ENCODE measurements at places on chromosomes 1 and 21. TPM values are rescaled to one million over a fixed set of nuclear protein-coding genes. Genes with fewer than 3 reads are reported as not detected.

Gene DENND2C
- total RNA-seq: 1.1 TPM

Gene LRRC71
- not detected for total RNA-seq

Gene TENT5C
- total RNA-seq: 12.1 TPM

Gene MARK1
- total RNA-seq: 8.0 TPM

- H3K4me3 ChIP-seq: no peak overlapping the region
- no peaks in the 10 kb centered on the region for H3K27me3 ChIP-seq
- no peak overlapping the region for H3K27ac ChIP-seq
- DNase-seq: no peak
These were observed 71.2 kb upstream of the NRIP1 start for GRCh38 chr21:15135867-15136629.

DNA sequence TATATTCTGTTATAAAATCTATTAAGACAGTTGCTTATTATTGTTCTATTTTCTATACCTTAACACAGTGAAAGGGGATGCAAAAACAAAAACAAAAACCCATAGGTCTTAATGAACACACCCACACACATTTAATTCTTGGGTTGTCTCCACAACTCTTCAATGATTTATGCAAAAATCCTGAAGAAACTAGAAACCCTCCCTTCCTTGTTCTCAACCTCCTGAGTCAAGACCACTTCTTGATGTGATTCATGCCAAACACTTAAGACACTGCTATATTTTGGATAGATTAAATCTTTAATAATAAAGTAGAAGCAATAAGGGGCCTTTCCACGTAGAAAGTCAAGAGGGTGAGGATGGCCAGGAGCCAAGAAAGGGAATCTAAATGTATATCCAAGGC, 23.4 kb downstream of the SCAF4 start:
- DNase-seq: no peak
- no peak overlapping the region for H3K27ac ChIP-seq
- no peaks in the 10 kb centered on the region for H3K27me3 ChIP-seq
- H3K36me3 ChIP-seq: peaks cover 5% of the 10 kb centered on the region

DNA sequence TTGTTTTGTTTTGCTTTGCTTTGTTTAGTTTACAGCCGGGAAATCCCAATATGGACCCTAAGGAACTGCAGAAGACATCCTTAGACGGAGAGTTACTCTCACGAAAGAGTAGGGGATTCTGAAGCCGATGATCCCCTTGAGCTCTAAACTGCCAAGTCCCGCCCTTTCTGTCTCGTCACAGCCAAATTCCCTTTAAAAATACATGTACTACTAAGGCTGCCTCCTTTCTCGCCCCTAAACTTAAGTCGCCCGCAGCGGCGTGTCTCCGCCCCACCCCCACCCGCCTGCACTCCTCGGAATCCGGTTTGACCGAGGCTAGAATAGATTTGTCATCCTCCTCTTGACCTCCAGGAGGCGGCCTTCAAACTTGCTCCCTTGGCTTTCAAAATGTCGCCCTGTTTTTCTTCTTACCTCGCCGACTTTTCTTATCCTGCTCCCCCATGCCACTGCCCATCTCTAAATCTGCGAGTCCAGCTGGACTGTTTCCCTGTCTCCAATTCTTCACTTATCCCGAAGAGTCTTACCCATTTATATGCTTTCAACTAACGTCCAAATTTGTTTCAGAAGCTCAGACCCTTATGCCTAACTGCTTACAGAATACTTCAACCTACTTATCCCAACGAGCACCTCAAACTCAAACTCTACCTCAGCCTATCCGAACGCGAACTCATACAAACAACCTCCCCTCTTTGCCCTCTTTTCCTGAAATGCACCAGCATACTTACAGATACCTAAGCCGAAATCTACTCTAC, 10.9 kb upstream of the BOLA1 start:
- DNase-seq: peak; percentile 85
- no peaks in the 10 kb centered on the region for H3K36me3 ChIP-seq
- peak overlapping the region; percentile 78 for H3K4me3 ChIP-seq
- H3K27ac ChIP-seq: peak overlapping the region; percentile 99
- H3K27me3 ChIP-seq: no peaks in the 10 kb centered on the region

- H3K4me3 ChIP-seq: no peak overlapping the region
- H3K27ac ChIP-seq: no peak overlapping the region
- no peaks in the 10 kb centered on the region for H3K27me3 ChIP-seq
- no peak for DNase-seq
- no peaks in the 10 kb centered on the region for H3K4me1 ChIP-seq
- H3K36me3 ChIP-seq: peaks cover 63% of the 10 kb centered on the region
These were observed 176.2 kb downstream of the PGBD5 start for GRCh38 chr1:230249695-230250480.

- DNase-seq: no peak
- no peaks in the 10 kb centered on the region for H3K36me3 ChIP-seq
- no peak overlapping the region for H3K4me3 ChIP-seq
- no peaks in the 10 kb centered on the region for H3K27me3 ChIP-seq
- H3K27ac ChIP-seq: no peak overlapping the region
- no peaks in the 10 kb centered on the region for H3K4me1 ChIP-seq
These were observed 84.8 kb downstream of the NR5A2 start for GRCh38 chr1:200112290-200112689.

DNA sequence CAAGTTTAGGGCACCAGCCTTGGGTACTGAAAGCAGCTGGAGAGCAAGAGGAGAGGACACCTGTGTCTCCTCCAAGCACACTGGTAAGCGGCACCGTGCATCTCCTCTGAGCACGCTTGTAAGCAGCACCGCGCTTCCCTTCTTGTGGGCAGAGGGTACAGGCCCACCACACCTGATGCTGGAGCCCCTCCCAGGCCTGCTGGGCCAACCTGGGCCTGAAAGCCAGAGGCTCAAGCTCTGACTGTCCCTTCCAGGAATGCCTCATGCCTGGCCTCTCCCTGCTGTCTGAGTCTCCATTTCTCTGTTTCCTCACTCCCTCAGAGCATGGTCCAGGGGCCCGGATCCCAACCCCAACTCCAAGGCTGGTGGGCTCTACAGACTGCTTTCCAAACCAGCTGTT, 25.9 kb downstream of the DMBX1 start:
- no peaks in the 10 kb centered on the region for H3K36me3 ChIP-seq
- no peak for DNase-seq
- H3K27me3 ChIP-seq: no peaks in the 10 kb centered on the region
- H3K27ac ChIP-seq: no peak overlapping the region

DNA sequence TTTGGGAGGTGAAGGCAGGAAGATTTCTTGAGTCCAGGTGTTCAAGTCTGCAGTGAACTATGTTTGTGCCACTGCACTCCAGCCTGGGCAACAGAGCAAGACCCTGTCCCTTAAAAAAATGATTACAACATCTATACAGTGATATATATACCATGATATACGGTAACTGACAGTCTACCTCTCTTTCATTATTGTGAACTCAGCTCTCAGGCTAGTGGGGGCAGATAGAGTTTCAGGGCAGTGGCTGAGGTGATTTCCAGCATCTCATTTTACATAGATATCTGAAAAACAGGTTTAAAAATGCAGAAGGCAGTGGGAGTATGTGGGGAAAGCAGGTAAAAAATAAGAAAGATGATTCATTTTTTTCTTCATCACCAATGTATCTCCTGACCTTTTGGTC, 8.1 kb upstream of the NTNG1 start:
- DNase-seq: no peak
- no peak overlapping the region for H3K4me3 ChIP-seq
- H3K36me3 ChIP-seq: no peaks in the 10 kb centered on the region
- no peaks in the 10 kb centered on the region for H3K4me1 ChIP-seq
- no peaks in the 10 kb centered on the region for H3K27me3 ChIP-seq
- H3K27ac ChIP-seq: no peak overlapping the region

Measured in Peyer's patch (tissue), 4 donors.